CD4-positive, CD25-positive, alpha-beta regulatory T cell (primary cell): ENCODE measurements at places on chromosomes 2 and 18. TPM values are rescaled to one million over a fixed set of nuclear protein-coding genes. Genes with fewer than 3 reads are reported as not detected.

GRCh38 chr18:13387855-13388548 lies 169.4 kb downstream of the LDLRAD4 start:
- no peak for DNase-seq

DNA sequence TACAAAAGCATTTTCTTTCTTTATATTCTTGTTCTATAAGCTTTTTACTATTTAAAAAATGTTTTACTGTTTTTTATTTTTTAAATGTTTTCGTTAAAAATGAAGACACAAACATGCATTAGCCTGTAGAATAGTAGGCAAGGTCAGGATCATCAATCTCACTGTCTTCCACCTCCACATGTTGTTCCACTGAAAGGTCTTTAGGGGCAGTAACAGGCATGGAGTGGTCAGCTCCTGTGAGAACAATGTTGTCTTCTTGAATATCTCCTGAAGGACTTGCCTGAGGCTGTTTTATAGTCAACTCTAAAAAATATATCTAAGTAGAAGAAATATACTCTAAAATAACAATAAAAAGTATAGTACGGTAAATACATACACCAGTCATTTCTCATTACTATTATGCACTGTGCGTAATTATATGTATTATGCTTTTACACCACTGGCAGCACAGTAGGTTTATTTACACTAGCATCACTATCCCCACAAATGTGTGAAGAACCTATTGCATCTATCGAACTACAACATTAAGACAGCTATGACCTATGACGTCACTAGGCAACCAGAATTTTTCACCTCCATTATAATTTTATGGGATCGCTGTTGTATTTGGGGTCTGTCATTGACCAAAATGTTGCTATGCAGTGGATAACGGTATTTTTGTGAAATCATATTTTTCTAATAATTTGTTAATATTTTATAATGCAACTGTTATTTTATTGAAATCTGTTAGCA lies 764.3 kb downstream of the METTL4 start:
- DNase-seq: no peak

DNA sequence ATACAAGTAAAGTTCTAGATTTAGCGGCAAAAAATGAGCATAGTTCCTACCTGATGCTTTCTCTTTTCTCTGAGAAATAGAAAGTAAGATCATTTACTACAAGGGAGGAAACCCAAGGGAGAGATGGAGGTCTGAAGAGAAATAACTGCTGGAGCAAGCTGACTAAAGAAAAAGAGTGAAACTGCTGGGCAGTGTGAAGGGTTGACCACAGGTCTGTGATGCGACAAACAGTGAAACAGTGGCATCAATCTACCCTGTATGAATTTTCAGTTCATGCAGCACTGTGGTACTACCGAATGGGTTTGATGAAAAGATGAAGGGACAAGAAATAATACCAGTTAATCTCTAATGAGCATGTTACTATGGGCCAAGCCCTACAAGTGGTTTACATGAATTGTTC lies 52.2 kb downstream of the CUL3 start:
- DNase-seq: no peak

DNA sequence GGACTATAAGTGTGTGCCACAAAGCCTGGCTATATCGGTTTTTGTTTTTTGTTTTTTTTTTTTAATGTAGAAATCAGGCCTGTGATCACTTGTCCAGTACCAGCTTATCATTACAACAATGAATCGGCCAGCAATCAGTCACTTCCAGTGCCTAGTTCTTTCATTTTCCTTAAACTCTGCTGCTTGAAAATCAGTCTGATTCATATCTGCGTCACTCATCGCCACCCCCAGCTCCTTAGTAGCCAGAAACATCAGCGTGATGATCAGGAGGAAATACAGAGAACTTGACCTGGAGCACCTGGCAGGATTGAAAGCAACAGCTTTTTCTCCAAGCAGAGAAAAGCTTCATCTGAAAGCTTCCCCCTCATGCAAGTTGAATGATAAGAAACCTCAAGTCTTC lies 75.4 kb downstream of the SPTBN1 start:
- no peak for DNase-seq

- no peak for DNase-seq
Measured at GRCh38 chr2:102826904-102827303, 65.1 kb downstream of the TMEM182 start.

Gene GCG
- not detected for polyA plus RNA-seq

- DNase-seq: no peak
Measured at GRCh38 chr2:141438536-141438935, 692.3 kb downstream of the LRP1B start.

GRCh38 chr2:9291866-9292265 lies 85.3 kb downstream of the ASAP2 start:
- DNase-seq: no peak

DNA sequence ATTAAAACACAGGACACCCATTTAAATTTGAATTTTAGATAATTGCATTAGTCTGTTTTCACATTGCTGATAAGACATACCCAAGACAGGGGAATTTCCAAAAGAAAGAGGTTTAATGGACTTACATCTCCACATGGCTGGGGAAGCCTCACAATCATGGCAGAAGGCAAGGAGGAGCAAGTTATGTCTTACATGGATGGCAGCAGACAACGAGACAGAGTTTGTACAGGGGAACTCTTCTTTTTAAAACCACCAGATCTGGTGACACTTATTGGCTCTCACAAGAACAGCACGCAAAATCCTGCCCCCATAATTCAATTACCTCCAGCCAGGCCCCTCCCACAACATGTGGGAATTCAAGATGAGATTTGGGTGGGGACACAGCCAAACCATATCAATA lies 79.8 kb upstream of the SMAD2 start:
- no peak for DNase-seq

GRCh38 chr2:216328347-216328746 lies 43.9 kb downstream of the MARCHF4 start:
- no peak for DNase-seq

Gene MSTN
- polyA plus RNA-seq: not detected

DNA sequence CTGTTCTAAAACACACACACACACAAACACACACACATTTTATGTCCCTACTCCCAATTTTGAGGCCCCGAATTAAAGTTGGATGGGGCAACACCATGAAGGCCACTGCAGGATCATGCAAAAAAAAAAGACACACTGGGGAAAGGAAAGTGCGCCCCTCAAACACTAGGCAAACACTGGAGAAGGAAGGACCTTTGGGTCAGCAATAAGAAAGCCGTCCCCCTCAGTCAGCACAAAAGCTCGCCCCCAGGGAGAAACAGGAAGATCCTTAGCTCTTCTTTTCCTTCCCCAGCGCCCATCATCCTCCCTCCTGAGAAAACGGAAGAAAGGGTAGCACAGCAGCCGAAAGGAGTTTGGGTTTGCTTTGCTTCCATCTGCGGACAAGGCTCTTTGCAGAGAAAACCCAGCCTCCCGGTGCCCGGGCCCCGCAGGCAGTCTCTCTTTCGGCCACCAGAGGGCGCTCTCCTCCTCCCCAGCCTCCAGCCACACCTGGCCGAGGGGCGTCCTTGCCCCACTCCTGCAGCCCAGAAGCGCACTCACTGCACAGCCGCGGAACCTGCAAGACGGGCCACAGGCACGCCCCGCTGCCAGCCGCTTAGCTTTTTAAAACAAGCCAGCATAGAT lies 248.5 kb downstream of the CDH20 start:
- peak; percentile 35 for DNase-seq
